Mesenteric fat pad (tissue), 1 donor: ENCODE measurements at places on chromosomes 1 and 21. TPM values are rescaled to one million over a fixed set of nuclear protein-coding genes. Genes with fewer than 3 reads are reported as not detected.

Gene TRIM67
- total RNA-seq: 0.22 TPM

Gene BACE2
- 25.8 TPM for total RNA-seq

Gene ATAD3B
- total RNA-seq: 12.6 TPM

Gene FLG2
- total RNA-seq: not detected

Gene ZNF593OS
- not detected for total RNA-seq

Gene UTS2
- not detected for total RNA-seq

Gene LRRC53
- not detected for total RNA-seq

Gene NKAIN1
- not detected for total RNA-seq

Gene SYCP1
- total RNA-seq: not detected

Gene NPR1
- total RNA-seq: 156 TPM

Gene B3GALT2
- not detected for total RNA-seq
